ENCODE measurements at places on chromosomes 6 and 20. TPM values are rescaled to one million over a fixed set of nuclear protein-coding genes. Genes with fewer than 3 reads are reported as not detected.

DNA sequence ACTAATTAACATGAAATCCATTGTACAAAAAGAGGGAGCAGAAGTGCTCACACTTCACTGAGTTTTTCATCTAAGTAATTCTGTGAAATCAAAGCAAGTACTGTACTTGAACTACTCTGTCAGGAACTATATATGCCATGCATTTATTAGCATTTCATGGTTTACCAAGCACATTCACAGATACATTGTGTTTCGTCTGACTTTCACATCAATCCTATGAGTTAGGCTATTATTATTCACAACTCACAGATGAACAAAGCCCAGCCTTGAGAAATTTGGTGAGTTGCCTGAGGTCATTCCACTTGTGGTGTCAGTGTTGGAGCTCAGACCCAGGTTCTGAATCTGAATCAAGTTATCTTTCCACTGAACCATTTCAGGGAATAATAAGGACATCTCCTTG is 33.7 kb upstream of the TENT5A start:
- no peak for DNase-seq

- DNase-seq, result no peak
Observed at GRCh38 chr6:156126535-156126934, 650.6 kb upstream of the ARID1B start.

CALHM4 gene
- not detected for total RNA-seq

GRCh38 chr20:58023781-58024180 is 204.7 kb downstream of the ANKRD60 start:
- no peak for DNase-seq

HCRTR2 gene
- not detected for total RNA-seq

GRCh38 chr6:138518054-138518453 is 18.8 kb upstream of the NHSL1 start:
- no peak for DNase-seq

GRCh38 chr6:161543684-161544309 is 269.9 kb upstream of the AGPAT4 start:
- no peak for DNase-seq

TMC2 gene
- not detected for total RNA-seq

GSTA4 gene
- total RNA-seq, result 0.92 TPM

GRCh38 chr6:17867880-17868279 is 119.6 kb downstream of the KIF13A start:
- no peak for DNase-seq

DNA sequence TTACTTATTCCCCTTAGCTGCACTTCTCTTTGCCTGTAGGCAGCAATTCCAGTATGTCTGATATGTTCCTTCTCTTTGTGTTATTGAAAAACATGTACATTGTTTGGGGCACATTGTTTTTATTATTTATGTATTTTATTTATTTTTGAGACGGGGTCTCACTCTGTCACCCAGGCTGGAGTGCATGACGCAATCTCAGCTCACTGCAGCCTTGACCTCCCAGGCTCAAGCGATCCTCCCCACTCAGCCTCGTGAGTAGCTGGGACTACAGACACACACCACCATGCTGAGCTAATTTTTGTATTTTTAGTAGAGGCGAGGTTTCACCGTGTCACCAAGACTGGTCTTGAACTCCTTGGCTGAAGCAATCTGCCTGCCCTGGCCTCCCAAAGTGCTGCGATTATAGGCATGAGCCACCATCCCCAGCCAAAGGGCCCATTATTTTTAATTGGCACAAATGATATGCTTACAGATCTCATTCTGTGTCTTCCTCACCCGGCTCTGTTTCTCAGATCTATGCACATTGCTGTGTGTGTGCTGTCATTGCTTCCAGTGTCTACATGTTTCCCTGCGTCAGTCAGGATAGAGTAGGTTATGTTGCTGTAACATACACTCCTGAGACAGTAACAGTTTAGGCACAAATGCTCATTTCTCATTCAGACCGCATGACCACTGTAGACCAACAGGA is 54.1 kb upstream of the NELFCD start:
- DNase-seq, result no peak

DNA sequence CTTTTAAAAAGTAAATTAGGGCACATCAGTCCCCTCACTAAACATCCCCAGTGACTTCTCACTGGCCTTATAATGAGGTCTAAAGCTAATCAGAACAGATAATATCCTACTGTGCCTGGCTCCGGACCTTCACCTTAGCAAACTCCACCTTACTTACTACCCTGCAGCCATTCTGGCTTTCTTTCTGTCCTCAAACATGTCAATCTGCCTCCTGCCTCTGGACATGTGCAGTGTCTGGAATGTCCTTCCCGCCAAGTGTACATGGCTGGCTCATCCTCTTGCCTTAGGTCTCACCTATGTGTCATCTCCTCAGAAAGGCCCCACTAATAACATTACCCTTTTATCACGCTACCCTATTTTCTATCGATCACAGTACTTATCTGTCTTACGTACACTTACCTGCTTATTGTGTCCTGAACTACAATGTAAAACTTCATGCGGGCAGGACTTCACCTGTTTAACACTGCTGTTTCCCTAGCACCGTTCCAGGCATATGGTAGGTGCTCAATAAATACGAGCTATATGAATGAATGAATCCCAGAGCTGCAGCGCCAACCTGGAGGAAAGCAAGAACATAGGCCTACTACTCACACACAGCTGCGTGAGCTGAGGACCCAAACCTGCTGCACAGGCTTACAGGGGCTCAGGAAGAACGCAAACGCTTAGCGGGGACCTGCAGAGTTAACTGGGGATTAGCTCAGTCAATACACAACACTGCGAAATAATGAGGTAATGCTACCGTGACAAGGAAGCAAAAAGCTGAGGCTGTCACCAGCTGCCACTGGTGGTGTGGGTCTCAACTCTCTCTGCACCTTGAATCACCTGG is 991 bp downstream of the UQCC2 start:
- no peak for DNase-seq

GRCh38 chr20:44429017-44429339 is 46.7 kb upstream of the TTPAL start:
- DNase-seq, result no peak

DNA sequence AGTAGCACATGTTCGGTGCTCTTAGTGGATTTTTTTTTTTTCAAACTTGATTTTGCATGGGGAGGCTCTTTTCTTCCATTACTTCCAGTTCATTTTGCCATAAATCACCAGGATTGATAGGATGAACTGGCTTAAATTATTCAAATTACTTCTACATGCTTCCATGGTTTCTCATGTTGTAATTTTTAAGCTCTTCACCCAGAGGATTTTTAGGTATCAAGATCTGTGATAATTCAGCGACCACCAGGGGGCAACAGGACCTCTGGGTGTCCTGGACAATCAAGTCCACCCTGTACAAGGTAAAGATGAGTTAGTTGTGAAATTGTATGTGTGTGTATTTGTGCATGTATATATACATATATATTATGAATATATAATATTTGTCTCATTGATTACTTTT is 4.2 kb upstream of the EPHA7 start:
- no peak for DNase-seq

DNA sequence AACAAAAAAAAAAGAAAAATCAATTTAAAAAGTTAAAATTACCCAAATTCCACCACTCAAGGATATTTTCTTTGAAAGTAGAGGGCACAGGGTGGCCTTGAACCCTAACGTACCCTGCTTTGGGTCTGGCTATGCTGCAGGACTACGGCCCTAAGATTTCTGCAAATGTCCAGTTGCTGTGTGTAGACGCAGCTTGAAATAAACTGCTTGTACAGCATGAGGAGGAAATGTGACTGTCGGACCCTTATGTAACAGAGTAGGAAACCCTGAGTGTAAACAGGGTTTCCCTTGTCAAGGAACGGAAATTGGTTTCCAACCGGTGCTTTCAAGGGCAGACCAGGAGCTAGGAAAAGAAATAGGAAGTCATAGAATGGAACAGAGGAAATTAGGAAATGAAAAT is 60.7 kb upstream of the SHLD1 start:
- DNase-seq, result no peak

DNA sequence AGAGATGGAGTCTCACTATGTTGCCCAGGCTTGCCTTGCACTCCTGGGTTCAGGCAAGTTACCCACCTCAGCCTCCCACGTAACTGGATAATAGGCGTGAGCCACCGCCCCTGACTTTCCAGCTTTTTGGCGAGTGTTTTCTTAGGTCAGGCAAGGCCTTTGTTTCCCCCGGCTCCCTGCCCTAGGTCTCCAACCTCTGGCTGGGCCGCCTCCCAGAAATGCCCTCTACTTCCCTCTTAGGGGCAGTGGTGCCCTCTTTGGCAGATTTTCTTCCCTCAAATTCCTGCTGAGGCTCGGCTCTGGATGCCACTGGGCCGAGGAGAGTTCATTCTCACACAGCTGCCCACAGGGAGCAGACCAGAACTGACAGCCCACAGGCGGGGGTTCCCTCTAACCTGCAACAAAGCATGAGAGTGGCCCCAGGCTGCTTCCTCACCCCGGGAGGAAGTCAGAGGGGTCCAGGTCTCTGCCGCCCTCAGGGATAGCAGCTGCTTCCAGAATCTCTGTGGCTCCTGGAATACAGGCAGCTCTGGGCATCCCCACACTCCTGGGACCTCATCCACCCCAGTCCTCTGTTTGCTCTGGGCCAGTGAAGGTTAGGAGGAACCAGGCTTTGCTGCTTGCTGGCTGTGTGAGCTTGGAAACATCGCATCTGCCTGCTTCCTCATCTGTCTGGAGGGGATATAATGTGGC is 56.5 kb downstream of the TCP11 start:
- DNase-seq, result no peak

DNA sequence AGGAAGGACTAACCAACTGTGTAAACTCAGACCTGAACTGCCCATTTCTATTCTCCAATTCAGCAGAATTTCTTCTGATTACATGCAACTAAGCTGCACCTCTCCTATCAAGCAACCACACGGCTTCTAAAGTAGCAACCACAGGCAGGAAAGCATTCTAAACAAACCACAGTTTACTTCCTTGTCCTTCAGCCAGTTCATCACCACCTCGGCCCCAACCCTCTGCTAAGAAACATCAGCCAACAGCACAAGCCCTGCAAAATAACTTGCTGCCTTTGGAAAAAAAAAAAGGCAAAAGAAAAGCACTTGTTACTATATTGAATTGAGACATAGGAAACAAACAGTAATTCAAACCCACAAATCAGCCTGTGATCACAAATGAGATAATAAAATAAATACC is 140.3 kb downstream of the NFATC2 start:
- peak; percentile 63 for DNase-seq

DNA sequence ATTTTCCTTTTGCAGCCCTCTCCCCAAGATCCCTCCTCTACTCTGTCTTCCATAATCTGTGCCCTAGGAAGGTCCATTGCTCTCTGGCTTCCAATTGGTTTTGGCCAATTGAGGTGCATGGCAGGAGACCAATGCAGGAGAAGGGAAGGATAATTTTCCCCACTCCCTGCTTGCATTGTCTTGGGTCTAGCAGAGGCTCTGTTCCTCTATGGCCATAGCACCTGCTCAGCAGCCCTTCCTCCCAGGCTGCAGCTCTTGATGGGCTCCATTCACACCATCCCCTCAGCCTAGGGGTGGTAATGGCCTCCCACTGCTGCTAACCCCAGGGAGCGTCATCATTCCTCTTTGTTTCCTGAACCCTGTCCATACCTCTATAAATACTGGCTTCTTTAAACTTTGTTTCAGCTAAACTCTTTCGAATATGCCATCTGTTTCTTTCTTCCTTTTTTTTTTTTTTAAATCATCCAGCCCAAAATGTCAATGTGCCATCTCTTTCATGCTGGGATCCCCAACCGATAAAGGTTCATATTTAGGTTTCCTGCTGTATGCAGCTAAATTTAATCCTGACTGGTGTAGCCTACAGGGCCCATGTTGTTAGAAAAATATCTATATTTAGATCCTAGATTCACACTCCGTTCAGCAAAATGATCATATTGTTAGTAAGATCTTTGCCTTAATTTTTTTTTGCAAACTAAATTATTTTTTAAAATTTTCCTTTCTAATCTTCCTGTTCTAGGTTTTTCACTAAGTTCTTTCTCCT is 63.8 kb downstream of the HECA start:
- no peak for DNase-seq

All from CD8-positive, alpha-beta T cell (primary cell).